CD4-positive, alpha-beta memory T cell (primary cell): ENCODE measurements at places on chromosomes 4 and X.
A peak's percentile ranks its signal among the peaks of the same experiment; 100 is the strongest.

DNA sequence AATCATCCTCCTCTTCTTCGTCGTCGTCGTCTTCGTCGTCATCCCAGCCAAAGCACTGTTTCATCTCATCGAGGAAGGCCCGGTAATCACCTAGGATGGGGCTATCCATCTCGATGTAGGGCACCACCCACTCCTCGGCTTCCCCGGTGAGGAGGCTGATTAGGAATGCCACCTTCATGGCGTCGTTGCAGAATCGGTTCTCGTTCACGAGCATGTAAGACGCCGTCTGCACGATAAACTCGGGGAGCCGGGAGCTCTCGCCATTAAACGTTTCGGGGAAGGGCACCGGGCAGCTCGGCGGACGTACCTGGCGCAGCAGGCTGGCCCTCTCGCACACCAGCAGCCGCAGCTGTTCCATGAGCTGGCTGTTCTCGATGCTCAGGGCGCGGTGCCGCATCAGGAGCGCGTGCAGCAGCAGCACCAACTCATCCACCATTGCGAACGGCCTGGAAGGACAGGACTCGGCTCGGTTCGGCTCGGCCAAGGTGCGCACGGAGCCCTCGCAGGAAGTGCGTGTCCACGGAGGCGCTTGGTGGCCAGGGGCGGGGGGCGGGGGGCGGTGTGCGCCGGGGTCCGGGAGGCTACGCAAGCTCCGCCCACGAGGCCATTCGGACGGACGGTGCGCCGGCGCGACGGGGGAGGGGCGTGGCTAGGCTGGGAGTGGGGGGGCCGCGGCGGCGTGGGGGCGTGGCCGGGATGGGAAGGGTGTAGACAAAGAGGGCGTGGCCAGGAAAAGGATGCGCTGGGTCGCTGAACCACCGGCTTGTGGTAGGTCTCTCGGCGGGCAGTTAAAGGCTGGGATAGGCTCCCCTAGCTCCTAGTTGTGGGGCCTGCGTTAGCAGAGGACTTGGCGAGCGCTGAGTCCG, at the start of gene LDOC1:
Gene LDOC1, minus strand, starts transcription at position 544 of the 866 bp plus-strand sequence. Its CDS starts 108 bp downstream, at position 436.
- DNase-seq: peak; percentile 63

DNA sequence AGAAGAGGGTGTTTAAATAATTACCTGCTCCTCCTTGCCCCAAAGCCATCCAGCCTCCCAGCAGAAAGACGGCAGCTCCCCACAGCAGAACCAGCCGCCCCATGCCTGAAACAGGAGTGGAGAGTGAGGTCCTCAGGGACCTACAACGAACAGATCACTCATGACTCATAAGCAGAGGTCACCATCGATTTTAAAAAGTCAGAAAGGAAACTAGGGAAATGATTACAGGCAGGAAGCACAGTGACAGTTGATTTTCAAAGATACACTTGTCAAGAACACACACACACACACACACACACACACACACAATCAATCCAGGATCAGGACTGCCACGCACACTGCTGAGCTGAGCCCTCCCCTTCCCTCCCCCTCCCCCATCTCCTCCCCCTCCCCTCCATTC, at the start of gene CRLF2:
Gene CRLF2, minus strand, starts transcription at position 118 of the 400 bp plus-strand sequence. Its CDS starts 15 bp downstream, at position 103.
- peak; percentile 50 for DNase-seq

DNA sequence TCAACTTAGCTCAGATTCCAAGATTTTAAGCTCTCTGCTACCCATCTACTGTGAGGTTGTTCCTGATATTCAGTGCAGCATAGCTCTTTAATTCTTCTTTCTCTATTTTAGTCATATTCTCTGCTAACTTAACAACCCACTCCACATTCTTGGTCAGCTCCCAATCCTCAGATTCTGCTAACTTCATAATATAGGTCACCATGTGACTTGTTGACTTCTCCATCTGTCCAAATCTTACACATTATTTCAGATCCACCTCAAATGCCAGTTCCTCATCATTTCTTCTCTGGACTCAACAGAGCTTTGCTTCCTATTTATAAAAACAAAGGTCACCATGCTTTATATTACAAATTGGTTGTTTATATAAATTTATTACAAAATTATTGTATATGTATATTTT, 29.3 kb upstream of the RXFP1 start:
- DNase-seq: no peak

- no peak for DNase-seq
Observed at GRCh38 chr4:183321079-183321478, 1.0 kb upstream of the CLDN22 start.

DNA sequence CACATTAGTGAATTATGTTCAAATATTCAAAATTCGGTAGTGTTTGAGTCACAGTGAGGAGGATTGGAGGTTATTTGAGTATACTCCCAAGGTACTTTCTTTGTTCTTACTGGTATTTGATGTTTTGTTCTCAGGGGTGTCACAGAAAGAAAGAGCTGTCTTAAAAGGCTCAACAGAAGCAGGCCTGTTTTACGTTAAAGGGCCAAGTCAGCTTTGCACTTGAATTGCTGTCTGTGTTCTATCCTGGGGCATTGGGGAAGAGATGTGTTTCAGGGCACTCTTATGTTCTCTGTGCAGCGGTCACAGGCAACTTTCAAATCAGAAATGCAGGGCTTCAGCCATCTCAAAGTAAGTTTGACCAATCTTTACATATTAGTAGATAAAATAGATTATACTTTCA, 1113.1 kb upstream of the LCORL start:
- DNase-seq: no peak

- DNase-seq: no peak
Observed at GRCh38 chrX:140065961-140066662, 100.8 kb upstream of the CXorf66 start.

DNA sequence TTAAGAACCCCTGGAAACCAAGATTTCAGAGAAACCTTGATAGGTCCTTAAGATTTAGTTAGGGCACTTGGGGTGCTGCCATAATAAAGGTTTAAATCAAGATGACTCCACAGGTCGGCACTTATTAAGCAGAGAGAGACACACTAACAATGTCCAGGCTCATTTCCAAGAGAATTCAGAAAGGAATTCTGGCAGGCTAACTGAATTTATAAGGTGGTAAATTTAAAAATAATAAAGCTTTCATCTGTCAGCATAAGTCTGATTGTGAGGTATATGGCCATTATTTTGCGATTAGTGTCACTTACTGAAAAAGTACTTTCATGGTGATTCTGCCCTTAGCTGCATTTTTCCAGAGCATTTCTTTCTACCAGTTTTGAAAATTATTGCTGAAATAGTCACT, 472.7 kb downstream of the ARAP2 start:
- no peak for DNase-seq

GRCh38 chrX:116009346-116009745, 161.2 kb upstream of the AGTR2 start:
- no peak for DNase-seq

DNA sequence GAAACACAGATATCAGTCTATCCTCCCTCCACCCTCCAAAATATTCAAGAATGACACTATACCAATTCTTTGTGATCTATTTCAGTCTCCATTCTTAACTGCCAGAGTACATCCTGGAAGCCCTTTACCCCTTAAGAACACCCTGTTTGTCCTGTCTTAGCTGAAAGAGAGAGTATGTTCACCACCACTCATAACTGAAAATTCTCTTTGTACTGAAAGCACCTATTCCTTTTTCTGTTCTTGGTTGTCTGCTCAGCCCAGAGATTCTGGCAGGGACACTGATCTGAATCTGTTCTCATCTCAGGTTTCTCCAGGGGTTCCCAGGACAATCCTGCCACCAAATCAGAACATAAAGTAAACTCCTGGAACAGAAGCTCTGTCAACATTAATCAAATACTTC, 25.4 kb upstream of the EREG start:
- DNase-seq: no peak

- no peak for DNase-seq
Observed at GRCh38 chrX:70453024-70453618, 8.5 kb downstream of the DLG3 start.

DNA sequence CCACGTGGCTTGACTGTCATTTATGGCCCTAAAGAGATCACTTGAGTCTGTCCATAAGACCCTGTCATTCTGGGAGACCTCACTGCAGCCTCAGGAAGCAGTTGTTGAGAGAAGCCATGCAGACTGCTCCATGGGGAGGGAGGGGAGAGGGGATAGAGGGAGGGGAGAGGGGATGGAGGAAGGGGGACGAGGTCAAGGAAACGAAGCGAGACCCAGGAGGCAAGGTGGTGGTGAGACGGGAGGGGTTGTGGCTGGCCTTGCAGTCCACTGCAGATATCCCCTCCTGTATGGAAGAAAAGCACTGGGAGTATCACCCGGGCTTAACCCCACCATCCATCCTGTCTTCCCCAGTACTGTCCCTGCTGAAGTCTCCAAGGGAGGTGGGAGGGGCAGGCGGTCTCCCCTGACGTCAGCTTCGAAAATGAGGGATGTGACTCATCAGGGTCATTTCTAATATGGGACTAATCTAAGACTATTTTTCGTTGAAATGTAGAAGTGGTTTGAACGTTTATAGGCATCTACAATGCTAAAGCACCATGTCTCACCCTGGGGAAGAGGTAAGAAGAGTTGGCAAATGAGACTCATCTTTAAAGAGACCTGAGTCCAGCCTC, 5.6 kb downstream of the TMEM255A start:
- no peak for DNase-seq

DNA sequence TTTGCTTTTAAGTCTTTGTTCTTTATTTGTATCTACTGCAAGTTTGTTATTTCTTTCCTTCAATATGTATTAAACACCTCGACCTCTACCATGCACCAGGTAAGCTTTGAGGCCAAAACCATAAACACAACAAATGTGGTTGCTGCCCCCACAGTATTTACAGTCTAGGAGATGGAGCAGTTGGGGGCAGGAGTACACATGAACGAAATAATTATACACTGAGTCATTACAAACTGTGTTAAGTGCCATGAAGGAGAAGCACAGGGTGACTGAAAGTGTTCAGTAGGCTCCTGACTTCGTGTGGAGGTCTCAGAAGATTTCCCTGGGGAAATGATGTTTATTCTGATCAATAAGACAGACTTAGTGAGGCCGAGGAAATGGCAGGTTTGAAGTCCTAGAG, 30.3 kb downstream of the SLC25A43 start:
- no peak for DNase-seq

DNA sequence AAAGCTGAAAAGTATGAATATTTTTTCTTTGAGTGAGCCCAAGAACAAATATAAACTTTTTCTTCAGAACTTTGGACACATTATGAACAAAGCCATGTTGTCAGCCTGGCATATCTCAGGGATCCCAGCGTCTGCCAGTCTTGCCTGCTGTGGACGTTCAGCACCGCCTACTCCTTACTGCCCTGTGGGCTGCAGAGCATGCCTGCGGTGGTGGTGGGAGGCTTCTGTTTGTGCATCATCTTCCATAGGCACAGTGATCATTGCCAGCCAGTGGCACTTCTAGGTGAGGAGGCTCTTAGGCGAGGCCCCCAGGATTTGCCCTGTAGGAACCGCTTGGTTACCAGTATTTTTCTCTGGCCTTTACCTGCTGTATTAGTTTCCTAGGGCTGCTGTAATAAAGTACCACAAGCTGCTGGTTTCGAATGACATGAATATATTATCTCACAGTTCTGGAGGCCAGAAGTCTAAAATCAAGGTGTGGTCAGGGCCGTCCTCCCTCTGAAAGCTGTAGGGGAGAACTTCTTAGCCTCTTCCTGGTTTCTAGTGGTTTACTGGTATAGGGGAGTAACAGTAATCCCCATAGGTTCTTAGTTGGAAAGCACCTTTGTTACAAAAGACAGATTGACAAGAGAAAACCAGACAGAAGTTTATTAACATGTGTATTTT, 15.4 kb downstream of the ANXA3 start:
- no peak for DNase-seq

- DNase-seq: peak; percentile 29
Observed at GRCh38 chr4:121950680-121951520, 960 bp downstream of the TRPC3 start.

- DNase-seq: no peak
Observed at GRCh38 chr4:5168891-5169290, 117.6 kb downstream of the STK32B start.

DNA sequence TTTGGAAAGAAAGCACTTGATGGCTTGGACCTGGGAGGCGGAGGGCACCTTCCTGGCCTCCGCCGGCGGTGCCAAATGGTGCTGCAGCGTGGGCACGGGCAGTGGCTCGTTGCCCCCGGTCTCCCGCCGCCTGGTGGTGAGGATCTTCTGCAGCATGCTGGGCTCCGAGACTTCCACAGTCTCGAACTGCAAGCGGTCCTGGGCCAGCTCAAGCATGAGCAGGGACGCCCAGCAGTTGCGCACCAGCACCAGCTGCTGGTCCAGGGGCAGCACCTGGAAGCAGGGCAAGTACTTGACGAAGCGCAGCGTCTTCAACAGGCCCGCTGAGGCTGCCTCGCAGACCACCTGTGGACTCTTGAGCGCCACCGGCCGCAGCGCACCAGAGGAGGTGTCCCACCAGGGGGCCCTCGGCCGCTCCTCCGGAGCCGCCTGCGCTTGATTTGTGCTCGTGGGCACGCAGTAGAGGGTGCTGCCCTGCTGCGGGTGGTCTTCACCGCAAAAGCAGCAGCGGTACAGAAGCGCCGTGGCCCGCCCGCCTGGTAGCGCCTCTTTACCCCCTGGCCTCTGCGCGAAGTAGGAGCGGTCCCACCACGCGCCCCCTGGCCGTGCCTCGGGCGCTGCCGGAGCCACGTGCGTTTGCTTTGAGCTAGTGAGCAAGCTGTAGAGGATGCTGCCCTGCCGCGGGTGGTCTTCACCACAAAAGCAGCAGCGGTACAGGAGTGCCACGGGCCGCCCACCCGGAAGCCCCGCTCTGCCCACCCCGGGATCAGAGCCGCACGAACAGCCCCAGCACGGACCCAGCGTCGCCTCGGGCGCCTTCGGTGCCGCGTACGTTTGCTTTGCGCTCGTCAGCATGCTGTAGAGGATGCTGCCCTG, 689 bp downstream of the NR0B1 start:
- no peak for DNase-seq

DNA sequence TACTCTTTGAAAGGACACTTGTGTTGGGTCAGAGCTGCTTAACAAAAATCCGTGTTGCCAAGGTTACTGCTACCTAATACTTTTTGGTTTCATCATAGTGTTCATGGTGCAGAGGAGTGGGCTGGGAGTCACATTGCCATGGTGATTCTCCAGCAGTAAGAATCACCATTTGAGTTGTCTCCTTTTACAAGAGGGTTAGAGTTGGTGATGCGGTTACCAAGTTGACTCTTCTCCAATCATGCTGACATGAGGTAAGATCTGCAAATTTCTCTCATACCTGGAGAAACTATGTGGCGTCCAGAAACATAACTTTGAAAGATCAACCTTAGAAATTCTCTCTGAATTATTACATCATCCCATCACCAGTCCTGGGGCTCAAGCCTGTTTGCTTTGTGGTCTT, 242.9 kb upstream of the CNKSR2 start:
- no peak for DNase-seq
